ENCODE measurements at places on chromosomes 12 and 14.

DNA sequence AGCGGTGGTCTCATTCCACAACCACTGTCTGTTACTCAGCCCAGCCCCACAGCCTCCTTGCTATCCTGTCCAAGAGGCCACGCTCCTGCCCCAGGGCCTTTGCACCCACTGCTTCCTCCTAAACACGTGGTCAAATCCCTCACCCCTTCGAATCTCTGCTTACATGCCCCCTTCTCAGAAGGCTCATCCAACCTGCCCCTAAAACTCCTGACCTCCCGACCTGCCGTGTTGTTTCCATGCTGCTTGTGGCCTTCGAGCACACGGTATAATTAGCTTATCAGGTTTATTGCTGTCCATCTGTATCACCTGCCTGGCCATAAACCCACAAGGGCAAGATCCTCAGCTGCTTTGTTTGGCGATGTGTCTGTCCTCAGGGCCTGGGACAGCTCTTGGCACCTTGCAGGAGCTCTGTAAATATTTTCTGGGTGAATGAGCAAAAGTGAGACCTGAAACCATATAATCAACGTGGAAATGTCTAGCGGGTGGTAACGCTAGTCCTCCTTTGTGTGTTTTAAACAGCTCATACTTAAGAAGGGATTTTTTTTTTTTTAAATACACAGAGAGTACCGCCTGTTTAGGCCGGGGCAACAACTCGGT is 36.0 kb downstream of the SCARB1 start:
- DNase-seq, result no peak

- no peak for DNase-seq
Observed at GRCh38 chr12:89251342-89252271, 100.7 kb downstream of the DUSP6 start.

GRCh38 chr12:28568704-28569103 is 378.4 kb downstream of the CCDC91 start:
- no peak for DNase-seq

DNA sequence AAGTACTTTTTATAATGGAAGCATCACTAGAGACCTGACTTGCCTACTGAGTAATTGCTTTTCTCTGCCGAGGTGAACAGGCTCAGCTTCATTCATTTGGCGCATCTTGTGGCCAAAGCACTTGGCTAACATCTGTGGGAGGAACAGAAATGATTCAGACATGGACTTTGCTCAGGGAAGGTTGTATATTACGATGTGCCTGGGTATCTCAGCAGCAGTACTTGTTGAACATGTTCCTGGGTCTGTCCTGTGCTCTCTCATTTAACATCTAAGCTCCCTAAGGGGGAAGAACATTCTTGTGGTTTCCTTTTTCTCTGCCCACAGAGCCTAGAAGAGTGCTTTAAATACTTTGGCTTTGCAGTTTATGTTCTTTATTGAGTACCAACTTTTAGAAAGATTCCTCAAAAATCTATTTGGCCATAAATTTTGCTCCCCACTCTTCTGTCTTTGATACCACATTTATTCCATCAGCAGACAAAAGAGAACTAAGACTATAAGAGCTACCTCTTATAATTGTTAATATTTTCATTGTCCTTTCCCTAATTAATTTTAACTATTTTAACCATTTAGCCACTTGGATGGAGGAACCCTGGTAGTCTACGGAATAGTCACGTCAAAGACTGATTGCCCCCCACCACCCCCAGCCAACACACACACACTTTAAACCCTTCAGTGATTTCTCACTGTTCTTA is 101.2 kb upstream of the EGLN3 start:
- DNase-seq, result no peak

DNA sequence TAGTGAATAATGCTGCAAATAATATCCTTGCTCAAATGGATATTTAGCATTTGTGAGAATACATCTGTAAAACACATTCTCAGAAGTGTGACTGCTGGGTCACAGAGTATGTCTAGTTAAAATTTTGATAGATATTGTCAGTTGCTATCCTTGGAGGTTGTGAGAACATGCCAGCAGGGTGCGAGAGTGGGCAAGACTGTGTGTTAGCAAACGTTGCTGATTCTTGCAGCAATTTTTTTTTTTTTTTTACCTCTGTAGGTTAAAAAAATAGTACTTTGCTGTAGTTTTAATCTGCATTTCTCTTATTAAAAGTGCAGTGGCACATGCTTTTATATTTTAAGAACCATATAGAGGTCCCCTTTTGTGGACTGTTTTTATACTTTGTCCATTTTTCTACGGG is 4.5 kb upstream of the NYNRIN start:
- no peak for DNase-seq

DNA sequence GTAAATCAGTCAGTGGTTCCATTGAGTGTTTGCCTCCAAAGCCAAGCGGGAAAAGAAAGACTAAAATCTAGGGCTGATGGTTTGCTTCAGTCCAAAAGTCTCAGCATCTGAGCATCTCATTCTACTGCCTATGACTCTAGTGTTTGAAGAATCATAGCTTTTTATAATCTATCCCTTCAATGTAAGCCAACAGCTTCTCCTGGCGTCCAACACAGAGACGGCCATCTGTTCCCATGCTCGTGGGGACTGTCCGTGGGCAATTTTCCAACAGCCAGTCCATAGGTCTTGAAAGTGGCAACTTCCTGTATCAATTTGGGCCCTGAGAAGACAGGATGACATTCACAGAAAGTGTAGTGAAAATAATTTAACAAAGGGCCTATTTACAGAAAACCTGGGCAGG is 544.4 kb upstream of the TMEM132C start:
- DNase-seq, result no peak

- DNase-seq, result no peak
Observed at GRCh38 chr14:95507174-95507573, 9.3 kb downstream of the SYNE3 start.

- no peak for DNase-seq
Observed at GRCh38 chr12:71958056-71958455, 19.4 kb downstream of the TPH2 start.

DNA sequence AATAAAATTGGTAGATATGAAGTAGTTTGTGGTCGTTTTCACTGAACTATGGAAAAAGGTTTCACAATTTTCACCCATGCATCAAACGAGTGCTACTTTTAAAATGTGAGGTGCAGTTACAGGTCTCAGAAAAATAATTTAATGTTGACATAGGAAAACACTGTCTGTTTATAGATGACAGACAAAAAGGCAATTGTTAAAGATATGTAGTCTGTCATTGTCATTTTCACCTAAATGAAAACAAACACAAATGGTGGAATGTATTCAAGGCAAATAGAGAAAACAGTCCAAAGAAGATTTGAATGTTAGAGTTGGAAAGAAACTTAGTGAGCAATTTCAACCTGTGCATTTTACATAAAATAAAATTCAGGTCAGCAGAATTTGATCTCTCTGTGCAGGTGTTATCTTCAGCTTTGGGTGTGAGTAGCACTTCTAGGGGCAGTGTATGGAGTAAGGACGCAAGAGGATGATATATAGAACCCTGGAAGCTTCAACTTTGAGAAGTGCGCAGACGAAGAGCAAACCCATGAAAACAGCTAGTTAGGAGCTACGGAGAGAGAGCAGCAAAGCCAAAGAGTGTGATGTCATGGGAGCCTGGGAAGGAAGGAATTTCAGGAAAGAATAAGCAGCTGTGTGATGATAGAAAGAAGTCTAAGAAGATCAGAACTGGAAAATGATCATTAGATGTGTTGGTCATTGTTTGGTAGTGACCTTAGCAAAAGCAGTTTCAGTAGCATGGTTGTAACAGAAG is 6.2 kb downstream of the RERG start:
- no peak for DNase-seq

DNA sequence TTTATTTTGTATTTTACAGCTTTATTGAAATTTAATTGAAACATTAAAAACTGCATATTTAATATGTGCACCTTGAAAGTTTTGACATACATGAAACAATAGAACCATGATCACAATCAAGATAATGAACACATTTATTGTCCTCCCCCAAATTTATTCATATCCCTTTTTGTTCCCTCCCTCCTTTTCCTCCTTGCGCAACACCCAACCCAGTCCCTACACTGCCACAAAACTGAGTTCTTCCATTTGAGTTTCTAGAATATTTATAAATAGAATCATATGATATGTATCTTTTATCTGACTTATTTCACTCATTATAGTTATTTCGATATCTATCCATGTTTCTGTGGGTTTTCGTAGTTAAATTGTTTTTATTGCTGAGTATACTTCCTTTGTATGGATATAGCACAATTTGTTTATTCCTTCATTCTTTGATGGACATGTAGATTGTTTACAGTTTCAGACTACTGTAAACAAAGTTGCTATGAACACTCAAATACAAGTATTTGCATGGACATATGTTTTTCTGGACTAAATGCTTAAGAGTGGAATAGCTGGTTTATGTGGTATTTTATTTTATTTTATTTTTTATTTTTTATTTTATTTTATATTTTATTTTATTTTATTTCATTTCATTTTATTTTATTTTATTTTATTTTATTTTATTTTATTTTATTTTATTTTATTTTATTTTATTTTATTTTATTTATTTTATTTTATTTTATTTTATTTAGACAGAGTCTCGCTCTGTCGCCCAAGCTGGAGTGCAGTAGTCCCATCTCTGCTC is 359.1 kb downstream of the SLC6A15 start:
- no peak for DNase-seq

DNA sequence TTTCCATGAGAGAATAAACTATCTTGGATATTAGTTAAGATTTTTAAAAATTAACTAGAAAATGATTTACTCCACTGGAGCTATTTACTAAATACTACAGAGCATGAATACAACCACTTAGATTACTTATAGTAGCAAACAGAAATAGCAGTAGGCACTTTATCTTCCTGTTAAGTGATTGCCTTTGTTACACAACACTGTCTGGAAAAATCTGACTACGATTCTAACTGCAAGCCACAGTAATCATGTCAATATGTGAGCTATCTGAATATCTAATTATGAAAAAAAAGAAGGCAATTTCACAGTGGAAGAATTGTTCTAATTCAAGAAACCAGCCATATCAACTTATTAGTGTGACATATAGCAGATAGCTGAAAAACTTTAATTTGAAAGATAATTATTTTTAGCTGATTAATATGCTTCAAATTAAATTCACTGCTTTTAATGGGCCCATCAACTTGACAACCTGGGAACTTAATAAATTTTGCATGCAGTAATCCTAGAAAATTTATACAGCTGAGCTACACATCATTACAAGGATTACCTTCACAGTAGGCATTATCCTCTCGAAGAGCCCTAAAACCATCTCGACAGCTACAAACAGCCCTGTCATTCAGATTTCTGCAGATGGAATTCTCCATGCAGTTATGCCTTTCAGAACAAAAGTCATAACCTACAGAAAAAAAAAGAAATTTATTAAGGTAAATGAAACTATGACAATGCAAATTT is 172.8 kb downstream of the NELL2 start:
- DNase-seq, result no peak

- peak; percentile 73 for DNase-seq
Observed at GRCh38 chr12:6039894-6040601, 84.4 kb downstream of the VWF start.

GRCh38 chr12:5480218-5480937 is 48.5 kb downstream of the NTF3 start:
- peak; percentile 68 for DNase-seq

GRCh38 chr14:75306927-75307699 is 28.5 kb downstream of the FOS start:
- DNase-seq, result no peak

DNA sequence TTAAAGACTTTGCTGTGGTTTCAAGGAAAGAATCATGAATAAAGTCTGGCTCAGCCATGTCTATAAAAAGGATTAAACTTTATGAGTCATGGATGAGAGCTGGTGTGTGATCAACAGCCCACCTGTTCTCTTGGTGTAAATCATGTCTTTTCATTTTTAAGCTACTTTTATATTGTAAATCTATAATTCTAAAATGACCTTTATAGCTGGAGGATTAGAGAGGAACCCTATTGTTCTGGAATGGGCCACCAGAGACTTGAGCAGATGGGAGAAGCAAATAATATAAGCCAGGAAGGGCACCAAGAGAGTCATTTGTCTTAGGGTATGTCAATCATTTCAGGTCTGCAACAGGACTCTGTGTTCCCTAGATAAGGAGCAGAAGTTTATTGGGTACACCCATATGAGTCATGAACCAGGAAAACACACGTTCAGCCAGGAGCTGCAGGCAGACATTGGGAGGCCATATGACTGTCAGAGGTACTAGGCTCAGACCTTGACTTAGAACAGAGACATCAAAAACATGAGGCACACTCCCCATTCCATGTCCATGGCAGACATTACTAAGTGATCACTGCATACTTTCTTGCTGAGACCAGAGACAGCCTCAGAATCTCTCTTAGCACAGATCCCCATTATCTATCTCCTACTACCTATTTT is 49.3 kb downstream of the NDUFA12 start:
- no peak for DNase-seq

DNA sequence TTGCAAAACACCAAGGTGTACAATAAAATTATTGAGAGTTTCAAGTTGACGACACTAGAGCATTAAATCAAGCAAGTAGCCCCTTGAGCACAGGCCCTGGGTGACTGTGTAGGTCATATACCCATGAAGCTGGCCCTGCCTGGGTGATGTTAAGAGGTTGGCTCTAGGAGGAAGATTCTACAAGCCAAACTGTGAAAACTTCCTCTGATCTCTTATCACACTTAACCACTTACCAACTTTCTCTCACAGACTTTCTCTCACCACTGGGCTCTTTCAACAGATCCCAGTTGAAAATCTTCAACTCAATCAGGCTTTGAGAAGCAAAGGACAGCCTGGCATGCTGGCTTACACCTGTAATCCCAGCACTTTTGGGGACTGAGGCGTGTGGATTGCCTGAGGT is 186.9 kb upstream of the BTG1 start:
- DNase-seq, result no peak

- DNase-seq, result no peak
Observed at GRCh38 chr12:11859705-11860425, 210.4 kb downstream of the ETV6 start.

DNA sequence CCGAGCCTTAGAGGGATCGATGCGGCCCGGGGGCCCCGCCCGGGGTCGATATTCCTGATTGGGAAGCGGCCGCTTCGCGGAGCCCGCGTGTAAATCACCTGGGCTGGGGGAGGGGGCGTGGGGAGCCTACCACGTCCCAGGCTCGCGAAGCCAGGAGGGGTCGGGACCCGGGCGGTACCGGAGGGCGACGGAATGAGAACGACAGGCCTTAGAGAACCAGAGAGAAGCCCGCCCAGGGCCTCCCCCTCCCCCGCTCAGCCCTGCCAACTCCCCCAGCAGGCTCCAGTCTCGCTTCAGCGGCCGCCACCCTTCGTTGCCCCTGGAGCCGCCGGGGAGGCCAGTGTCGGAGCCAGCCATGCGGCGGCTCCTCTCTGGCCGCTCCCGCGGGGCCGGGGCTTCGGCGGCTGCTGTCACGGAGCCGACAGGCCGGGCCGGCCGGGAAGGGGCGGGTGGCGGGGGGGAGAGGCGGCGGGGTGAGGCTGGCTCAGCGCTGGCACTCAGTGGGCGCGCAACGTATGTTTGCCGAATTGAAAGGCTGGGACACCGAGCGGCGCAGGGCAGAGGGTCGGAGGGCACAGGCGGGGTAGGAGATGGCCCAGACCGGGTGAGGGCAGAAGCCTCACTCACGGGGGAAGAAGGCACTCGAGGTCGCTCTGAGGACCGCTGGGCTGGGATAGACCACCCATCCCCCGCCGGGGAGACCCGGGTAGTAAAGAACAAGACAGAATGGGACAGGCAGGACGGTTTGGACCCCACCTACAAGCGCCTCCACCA is 1.4 kb upstream of the DNAJC22 start:
- DNase-seq, result no peak

GRCh38 chr12:71436696-71437095 is 2.9 kb upstream of the LGR5 start:
- no peak for DNase-seq

Data from left hindlimb (tissue), 1 donor.